ENCODE measurements at places on chromosomes 12 and 14.

DNA sequence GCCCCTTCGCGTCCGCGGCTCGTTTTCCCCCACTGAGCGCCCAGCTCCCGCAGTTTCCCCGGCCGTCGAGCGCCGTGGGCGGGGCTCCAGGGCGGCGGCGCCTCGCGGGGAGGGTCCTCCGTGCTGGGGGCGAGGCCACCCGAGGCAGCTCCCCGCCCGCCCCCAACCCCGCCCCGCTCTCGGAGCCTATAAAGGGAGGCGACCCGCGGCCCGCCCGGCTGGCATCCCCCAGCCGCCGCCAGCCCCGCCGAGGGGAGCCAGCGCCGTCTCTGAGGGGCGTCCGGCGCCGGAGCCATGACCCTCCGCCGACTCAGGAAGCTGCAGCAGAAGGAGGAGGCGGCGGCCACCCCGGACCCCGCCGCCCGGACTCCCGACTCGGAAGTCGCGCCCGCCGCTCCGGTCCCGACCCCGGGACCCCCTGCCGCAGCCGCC lies at the start of gene TAMALIN:
TSS of gene TAMALIN (plus strand) at position 221 of the 432 bp plus-strand sequence. CDS start at position 295, 74 bp downstream.
- DNase-seq, result no peak

GRCh38 chr14:65926935-65927700 lies 514.6 kb downstream of the FUT8 start:
- DNase-seq, result no peak

GRCh38 chr14:21200752-21201461 lies 45.0 kb upstream of the OR5AU1 start:
- no peak for DNase-seq

DNA sequence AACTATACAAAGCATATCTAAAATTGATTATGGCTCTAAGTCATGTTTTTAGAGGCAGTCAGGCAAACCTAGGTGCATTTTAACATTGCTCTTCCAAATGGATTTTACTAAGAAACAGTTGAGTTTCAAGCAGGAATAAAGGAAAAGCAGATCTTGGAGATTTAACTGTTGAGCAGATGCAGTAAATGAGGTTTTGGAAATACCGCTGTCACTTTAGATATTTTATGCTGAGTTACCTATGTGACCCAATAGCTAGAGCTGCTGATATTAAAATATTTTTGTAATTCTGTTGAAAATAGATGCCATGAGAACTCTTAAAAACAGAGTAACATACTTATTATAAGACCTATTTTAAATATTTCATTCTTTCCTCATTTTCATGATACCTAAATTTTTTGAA lies 181.4 kb downstream of the SYT1 start:
- no peak for DNase-seq

- DNase-seq, result no peak
Observed at GRCh38 chr12:63927511-63927910, 83.0 kb downstream of the SRGAP1 start.

- no peak for DNase-seq
Observed at GRCh38 chr14:45246691-45247090, 6.3 kb downstream of the MIS18BP1 start.

DNA sequence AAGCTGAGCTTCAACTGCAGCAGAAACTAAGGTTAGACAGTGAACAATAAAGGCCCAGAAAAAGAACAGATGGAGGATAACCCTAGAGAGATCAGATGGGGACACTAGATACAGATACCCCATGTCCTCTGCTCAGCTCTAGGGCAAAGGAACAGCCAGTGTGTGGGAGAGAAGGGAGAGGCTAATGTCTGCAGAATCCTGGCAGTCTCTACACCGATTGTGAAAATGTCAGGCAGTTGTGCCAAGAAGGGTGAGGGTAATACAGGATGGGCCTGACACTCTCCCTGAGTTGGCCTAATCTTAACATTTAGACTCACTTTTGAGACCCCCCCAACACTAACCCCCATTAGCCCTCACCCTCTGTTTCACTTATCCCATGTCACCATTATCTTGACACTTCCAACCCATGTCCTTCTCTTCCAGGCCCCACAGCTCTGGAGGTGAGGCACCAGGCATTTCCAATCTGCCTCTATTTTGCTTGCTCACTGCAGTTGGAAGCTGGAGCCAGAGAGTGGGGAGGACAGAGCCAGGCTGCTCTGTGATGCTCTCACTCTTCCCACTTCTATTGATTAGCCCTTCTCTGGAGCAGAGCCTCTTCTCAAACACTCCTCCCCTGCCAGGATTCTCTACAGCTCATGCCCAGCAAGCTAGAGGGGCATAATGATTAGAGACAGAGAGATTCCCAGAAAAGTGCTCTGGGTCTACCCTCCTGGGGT lies 3.0 kb upstream of the BLOC1S1 start:
- no peak for DNase-seq

- DNase-seq, result peak; percentile 43
Observed at GRCh38 chr14:103520657-103521437, 1.8 kb downstream of the CKB start.

- DNase-seq, result no peak
Observed at GRCh38 chr14:81890020-81890419, 356.4 kb upstream of the SEL1L start.

DNA sequence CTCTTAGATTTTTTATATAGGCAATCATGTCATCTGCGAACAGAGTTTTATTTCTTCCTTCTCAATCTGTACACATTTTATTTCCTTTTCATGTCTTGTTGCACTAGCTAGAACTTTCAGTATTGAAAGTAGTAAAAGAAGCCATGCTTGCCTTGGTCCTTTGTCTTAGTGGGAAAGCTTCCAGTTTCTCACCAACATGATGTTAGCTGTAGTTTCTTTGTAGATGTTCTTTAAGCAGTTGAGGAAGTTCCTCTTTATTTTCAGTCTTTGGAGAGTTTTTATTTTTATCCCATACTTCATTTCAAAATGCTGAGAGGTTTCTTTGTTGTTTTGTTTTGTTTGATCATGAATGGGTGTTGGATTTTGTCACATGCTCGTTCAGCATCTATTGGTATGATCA lies 12.7 kb upstream of the RIMKLB start:
- DNase-seq, result no peak

- no peak for DNase-seq
Observed at GRCh38 chr12:97535582-97535981, 73.0 kb downstream of the RMST start.

DNA sequence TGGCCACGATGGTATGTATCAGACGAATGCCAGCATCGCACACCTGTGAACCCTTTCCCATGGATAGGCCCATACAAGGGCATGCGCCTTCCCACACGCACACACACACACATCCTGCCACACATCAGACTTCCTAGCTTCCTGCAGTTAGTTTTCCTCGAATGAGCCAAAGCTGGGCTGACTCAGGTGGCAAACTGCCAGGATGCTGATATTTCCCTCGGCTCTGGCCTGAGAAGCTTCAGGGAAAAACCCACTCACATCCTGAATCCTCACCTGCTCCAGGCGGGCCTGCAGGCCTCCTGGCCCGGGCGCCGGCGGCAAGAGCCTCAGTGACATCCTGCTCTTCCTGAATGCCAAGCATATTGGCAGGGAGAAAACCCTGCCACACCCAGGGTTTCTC lies 22.4 kb downstream of the CALM1 start:
- peak; percentile 92 for DNase-seq

DNA sequence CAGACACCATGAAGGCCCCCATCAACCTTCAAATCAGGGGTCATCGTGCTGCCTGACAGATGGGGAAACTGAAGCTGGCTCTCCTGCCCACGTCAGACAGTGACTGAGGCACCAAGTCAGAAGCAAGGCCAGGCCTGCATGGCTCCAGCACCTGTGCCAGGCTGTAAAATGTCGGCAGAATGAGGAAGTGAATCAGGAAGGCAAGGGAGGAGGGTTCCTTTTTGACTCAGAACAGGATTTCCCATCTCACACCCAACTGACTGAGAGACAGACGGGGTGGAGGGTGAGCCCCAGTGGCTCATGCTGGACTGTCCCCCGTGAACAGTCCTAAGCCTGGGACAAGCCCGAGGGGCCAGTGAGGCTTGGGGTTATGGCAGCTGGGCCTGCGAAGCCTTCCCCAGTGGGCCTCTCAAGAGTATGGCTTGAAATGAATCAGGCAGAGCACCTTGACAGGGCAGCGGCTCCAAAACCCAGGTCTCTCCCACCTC lies 20.9 kb downstream of the SYNE3 start:
- DNase-seq, result no peak

- no peak for DNase-seq
Observed at GRCh38 chr12:51185171-51185717, 12.3 kb upstream of the TFCP2 start.

- DNase-seq, result no peak
Observed at GRCh38 chr14:103110681-103111231, 12.5 kb upstream of the TNFAIP2 start.

DNA sequence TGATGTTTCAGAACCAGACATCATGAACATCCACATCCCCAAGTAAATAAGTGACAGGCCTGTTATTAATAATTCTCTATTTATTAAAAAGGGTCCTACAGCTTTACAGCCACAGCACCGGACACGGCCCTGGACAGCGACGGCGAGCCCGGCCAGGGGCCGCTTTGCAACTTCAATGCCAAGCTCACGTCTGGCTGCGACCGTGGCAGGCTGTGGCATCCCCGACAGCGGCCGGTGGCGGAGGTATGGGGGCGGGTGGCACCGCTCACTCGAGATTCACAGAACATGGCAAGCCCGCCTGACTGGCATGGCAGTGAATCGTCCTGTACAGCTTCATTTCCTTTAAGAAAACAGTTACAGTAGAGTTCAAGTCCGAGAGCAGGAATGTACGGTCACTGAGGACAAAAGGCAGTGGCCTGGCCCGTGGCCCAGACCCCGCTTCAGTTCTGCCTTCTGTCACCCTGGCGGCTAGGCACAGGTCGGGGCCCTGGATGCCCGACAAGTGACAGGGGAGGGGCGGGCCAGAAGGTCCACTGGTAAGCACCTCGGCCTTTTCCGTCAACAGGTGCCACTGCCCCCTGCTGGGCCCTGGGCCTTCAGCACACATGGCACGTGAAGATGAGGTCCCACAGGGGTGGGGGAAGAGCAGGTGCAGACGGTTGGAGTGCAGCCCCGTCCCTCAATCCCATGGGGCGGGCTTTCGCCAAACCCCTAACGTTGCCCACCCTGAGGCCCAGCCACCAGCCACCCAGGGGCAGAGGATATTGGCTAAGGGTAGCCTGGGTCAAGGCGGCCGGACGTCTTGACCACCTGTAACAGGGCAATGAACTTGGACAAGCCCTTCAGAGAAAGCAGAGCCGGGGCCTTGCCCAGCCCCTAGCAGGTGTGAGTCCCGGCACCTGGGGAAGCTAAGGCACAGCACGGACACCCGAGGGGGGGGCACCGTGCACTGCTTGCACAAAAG lies 30.3 kb downstream of the HIP1R start:
- DNase-seq, result no peak

DNA sequence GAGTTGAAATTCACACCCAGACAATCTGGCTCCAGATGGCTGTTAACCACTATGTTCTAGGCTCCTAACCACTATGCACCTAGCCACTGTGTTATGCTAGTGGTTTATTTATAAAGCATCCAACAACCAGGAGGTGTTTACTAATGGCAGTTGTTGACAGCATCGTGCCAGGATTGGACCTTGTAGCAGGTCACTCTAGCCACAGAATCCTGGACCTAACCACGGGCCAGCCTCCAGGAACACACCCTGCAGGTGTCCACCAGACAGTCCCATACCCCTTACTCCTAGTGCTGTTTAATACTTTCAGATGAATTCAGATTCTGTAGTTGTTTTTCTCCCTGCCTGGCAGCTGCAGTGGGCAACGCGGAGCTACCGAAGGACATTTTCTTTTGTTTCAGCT lies 109.4 kb upstream of the MYL2 start:
- no peak for DNase-seq

GRCh38 chr14:89911010-89911919 lies 43.3 kb downstream of the EFCAB11 start:
- DNase-seq, result peak; percentile 47

DNA sequence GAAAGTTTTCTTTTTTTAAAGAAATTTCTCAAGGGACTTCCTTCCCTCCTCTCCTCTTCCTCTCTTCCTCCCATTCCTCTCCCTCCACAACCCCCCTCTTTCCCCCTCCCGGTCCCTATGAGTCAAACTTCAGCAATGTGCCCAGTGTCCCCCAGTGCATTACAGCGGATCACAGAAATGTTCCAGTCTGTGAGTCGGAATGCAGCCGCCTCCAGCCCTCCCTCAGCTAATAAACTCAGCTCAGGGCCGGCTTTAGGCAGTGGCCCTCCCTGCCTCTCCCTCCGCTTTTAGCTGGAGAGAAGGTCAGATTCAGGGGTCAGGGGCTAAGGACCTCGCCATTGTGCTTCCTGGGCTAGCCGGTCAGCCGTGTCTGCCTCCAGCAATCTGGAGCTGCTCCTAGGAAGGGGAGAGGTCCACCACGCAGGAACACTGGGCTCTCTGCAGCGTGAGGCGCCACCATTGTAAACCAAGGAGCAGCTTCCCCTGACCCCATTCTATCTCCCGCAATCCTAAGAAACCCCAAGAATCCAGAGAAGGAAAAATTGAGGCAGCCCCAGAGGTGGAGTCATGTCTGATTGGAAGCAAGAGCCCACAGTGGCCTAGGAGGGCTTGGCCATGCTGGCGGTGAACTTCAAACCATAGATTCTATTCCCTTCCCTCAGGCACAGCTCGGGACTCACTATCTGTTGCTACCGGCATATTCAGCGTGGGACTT lies 1.1 kb upstream of the HDAC7 start:
- peak; percentile 96 for DNase-seq

DNA sequence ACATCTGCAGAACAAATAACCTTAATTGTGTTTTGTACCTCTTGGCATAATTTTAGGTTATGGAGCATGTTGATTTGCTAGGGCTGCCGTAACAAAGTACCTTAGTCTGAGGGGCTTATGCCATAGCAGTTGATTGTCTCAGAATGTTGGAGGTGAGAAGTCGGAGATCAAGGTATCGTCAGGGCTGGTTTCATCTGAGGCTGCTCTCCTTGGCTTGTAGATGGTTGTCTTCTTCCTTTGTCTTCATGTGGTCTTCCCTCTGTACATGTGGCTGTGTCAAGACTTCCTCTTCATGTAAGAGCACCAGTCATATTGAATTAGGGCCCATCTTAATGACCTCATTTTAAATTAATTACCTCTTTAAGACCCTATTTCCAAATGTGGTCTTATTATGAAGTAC lies 64.4 kb upstream of the PTHLH start:
- DNase-seq, result no peak

- no peak for DNase-seq
Observed at GRCh38 chr12:83634726-83635267, 948.1 kb downstream of the TMTC2 start.

GRCh38 chr14:95649230-95649629 lies 37.0 kb upstream of the TCL1B start:
- DNase-seq, result no peak
